ENCODE measurements at places on chromosomes 6 and 20. TPM values are rescaled to one million over a fixed set of nuclear protein-coding genes. Genes with fewer than 3 reads are reported as not detected.

SLX4IP gene
- 11.0 TPM for polyA plus RNA-seq

SMPDL3A gene
- not detected for polyA plus RNA-seq

SPATS1 gene
- polyA plus RNA-seq = not detected

ADRM1 gene
- 207 TPM for polyA plus RNA-seq

NKAIN2 gene
- not detected for polyA plus RNA-seq

ARMC2 gene
- not detected for polyA plus RNA-seq

CRNKL1 gene
- 26.1 TPM for polyA plus RNA-seq

PM20D2 gene
- polyA plus RNA-seq = 11.0 TPM

GINM1 gene
- 38.1 TPM for polyA plus RNA-seq

NT5E gene
- 10.5 TPM for polyA plus RNA-seq

BIRC7 gene
- polyA plus RNA-seq = not detected

ZNF318 gene
- 2.6 TPM for polyA plus RNA-seq

ANKRD66 gene
- polyA plus RNA-seq = not detected

GFRAL gene
- polyA plus RNA-seq = not detected

ADGB gene
- polyA plus RNA-seq = not detected

ECT2L gene
- polyA plus RNA-seq = 0.02 TPM

KCNK17 gene
- polyA plus RNA-seq = not detected

BMP2 gene
- polyA plus RNA-seq = 0.42 TPM

MUCL3 gene
- 0.08 TPM for polyA plus RNA-seq

FAM162B gene
- polyA plus RNA-seq = not detected

BMP6 gene
- 0.05 TPM for polyA plus RNA-seq

C20orf204 gene
- polyA plus RNA-seq = 20.0 TPM

EGFL8 gene
- polyA plus RNA-seq = 0.07 TPM

VSTM2L gene
- 0.30 TPM for polyA plus RNA-seq

TSHZ2 gene
- polyA plus RNA-seq = 0.11 TPM

NFKBIL1 gene
- 8.2 TPM for polyA plus RNA-seq

HRH3 gene
- polyA plus RNA-seq = not detected

PRPH2 gene
- not detected for polyA plus RNA-seq

GPX5 gene
- polyA plus RNA-seq = not detected
